Activated CD4-positive, alpha-beta T cell treated with anti-CD3 and anti-CD28 coated beads for 24 hours (primary cell): ENCODE measurements at places on chromosomes 6 and 20.

- DNase-seq = peak; percentile 27
Measured at GRCh38 chr20:32333988-32334885, 23.9 kb upstream of the ASXL1 start.

- no peak for DNase-seq
Measured at GRCh38 chr6:40476673-40477072, 110.5 kb downstream of the LRFN2 start.

GRCh38 chr6:47135772-47136171, 93.6 kb upstream of the ADGRF1 start:
- no peak for DNase-seq

DNA sequence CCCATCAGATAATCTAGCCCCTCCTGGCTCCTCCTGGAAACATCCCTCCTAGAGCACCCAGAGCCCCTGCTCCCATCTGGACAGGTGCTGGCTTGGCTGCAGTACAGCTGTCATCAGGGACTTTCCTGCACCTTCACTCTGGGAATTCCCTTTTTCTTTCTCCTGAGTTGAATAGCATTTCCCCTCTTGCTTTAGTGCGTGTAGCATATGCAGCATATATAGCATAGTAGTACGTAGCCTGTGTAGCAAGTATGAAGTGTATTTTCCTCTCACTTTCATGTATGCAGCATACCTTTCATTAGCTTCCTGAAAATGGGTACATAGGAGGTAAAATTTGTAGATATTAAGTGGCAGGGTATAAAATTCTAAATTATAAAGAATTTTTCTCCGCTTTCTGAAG, 352.9 kb downstream of the ESR1 start:
- DNase-seq = no peak

GRCh38 chr6:138666636-138667035, 106.9 kb upstream of the CCDC28A start:
- DNase-seq = no peak

- no peak for DNase-seq
Measured at GRCh38 chr6:113120582-113121285, 736.4 kb upstream of the MARCKS start.

DNA sequence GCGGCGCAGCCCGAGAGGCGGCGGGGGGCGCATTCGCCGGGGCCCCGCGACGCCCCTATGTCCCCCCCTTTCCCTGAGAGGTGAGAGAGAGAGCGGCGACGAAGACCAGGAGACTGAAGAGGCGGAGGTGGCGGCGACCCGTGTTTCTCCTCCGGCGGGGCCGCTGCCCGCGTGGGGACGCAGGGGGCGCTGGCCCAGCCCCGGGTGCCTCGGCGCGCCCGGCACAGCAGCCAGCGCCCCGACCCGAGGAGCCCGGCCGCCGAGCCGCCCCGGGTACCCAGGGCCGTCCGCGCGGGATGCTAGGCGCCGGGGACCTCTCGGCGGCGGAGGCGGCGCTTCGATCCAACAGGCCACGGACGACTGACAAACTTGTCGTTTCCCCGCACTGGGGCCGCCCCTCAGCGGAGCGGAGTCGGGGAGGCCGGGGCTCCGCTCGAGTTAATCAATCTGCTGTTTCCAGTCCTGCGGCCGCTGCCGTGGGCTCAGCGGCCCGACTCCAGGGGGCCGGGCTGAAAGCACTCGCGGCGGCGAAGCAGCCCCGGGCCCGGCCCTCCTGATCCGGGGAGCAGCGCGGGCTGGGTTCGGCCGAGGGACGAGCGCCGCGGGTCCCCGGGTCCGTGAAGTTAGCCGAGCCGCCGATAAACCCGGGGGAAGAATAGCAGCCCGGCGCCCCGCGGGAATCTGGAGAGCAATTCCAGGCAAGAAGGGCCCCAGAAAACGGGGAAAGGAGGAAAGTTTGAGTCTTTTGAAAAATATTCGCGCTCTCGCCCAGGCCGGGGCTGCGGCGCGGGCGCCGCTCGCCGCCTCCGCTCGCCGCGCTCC, 631 bp downstream of the MDGA1 start:
- DNase-seq = peak; percentile 22

- DNase-seq = no peak
Measured at GRCh38 chr6:5486214-5486613, 224.9 kb downstream of the FARS2 start.

DNA sequence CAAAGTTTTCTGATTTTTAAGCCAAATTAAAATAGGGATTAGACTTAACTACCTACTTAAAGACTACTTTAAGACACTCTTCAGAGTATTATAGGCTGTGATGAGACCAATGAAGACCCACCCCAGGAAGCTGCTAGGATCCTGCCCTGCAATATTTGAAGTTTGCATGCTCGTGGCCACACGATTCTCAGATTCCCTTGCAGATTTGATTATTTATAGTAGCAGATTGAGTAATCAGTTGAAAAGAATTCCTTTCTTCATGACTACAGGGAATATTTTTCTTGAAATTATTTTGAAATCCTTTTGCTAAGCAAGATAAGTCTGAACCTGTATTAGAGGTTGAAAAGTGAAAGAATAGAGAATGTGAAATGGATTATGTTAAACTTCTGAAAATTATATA, 122.3 kb downstream of the B3GAT2 start:
- DNase-seq = no peak

- DNase-seq = no peak
Measured at GRCh38 chr6:135972150-135972549, 120.6 kb downstream of the PDE7B start.

- DNase-seq = no peak
Measured at GRCh38 chr6:35624341-35625070, 64.2 kb downstream of the FKBP5 start.

DNA sequence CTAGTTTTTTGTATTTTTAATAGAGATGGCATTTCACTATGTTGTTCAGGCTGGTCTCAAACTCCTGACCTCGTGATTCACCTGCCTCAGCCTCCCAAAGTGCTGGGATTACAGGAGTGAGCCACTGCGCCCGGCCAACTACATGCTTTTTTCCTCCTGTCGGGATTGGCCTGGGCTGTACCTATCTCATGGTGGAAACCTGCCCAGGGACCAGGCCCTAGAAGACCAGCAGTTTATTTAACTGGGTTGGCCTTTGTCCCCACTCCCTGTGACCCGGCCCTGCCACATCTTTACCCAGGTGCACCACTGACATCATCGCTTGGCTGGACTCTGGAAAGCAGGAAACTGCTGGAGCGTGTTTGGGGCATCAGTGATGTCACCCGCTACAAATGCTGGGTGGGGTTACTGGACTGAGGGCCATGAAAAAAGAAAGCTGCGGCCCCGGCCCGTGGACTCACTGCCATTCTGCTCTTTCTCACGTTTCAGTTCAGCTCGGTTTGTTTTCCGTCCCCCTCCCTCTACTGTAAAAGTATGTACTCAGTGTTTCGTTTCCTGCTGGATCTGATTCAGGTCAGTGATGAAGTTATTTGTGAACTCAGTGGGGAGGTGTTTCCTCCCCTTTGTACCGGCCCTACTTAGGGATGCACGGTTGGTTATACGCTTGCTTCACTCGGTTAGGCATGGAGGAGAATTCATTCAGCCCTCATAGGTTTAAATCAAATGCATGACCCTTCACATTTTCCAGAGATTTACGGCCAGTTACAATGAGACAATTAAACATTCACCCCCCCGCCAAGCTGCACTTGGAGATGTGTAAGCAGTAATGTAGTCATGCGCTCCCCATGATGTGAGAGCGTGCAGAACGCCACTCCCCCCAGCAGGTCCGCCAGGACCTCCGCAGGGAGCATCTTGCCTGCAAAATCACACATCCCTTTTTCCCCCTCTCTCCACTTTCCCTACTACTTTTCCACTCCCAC, 179.3 kb downstream of the MTHFD1L start:
- no peak for DNase-seq

DNA sequence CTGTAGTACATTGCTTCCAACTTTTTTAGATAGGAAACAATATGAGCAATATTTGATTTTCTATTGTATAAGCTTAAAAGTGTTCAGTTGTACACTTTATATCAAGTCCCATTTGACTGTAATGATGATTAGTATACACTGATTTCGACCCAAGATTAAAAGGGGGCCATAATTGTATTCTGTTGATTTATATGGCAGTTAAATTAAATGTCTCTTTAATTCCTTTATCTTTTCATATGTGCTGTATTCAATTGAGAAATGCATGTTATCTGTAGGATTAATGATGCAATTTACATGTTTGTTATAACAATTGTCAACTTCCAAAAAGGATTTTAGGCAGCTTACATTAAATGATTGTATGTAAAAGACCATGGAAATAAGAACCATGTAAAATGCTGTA, 317.5 kb downstream of the CDKAL1 start:
- DNase-seq = no peak

DNA sequence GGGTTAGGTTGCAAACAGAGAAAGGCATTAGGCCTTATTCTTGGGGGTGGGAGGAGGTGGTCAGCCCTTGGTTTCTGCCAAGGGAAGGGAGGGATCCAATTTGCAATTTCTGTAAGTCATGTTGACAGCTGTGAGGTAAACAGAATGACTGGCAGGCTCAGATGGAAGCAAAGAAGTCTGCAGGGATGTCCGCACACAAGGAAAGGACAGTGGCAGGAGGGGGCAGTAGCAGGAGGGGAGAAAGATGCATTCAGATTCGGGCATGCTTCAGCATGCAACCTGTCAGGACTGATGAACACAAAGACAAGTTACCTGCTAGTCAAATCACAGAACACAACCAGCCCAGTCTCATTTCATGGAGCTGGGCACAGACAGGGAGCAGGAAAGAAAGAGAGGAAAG, 217.9 kb upstream of the FOXA2 start:
- DNase-seq = no peak

DNA sequence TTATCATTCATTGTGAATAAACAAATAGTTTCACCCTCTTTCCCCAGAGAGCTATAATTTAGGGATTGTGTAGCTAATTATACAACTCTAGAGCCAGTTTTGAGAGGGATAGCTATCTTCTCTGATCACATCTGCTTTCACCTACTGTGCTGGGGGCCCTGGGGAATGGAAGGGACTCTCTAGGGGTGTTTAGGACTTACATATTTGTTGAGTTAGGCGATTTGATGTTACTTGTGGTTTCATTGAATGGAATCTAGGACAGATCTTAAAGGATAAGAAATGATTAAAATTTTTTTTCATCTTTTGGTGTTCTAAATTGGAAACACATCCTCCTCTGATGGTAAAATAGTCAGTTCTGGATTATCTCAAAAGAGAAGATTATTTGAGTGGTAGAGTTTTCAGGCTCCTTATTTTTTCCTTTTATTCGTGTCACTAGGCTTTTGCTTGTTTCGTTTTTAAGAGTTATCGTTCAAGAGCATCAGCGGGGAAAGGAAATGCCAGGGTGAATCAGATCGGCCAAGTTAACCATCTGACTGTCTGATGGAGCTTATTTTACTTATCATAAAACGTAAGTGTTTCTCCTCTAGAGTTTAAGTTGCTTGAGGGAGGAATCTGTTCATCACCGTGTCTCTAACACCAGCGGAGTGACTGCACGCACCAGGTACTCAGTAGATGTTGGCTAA, 236.7 kb downstream of the FARS2 start:
- DNase-seq = no peak

GRCh38 chr20:56788041-56788670, 159.1 kb downstream of the TFAP2C start:
- no peak for DNase-seq

- no peak for DNase-seq
Measured at GRCh38 chr6:123295181-123295580, 299.1 kb downstream of the CLVS2 start.

GRCh38 chr6:10730254-10730653, 7.4 kb downstream of the TMEM14C start:
- no peak for DNase-seq

DNA sequence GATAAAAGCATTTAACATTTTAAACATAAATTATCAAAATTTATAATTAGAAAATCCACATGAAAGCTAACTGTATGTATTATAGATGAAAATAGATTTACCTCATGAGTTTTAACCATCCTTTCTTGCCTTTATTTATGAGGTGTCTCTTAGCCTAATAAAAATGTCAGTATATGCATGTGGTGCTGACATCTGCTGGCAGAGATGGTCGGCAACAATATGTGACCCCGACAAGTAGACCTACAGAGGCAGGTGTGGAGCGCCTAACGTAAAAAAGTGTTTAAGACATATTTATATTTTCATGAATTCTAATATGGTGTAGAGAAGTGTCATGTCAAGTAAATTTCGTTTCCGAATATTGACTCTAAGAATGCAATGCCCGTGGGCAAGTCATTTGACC, 149.0 kb upstream of the FUT9 start:
- no peak for DNase-seq

- DNase-seq = no peak
Measured at GRCh38 chr6:154653853-154654252, 79.4 kb upstream of the SCAF8 start.

DNA sequence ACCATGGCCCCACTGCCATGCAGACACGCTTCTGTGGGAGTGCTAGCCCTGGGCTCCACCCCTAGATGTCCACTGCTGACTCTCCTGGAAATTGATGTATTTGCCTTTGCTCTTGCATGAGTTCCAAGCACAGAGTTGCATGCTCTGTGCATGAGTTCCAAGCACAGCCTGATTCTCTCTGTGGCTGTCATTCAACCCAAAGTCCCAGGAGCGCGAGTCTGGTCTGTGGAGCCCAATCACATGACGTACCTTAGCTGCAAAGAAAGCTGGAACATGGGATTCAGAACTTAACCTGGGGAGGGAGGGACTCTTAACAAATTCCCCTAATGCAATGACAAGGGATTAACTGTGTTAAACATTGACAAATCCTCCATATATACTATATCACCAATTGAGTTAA, 114.3 kb upstream of the SLC24A3 start:
- no peak for DNase-seq
